NCI-H1105 (cell line): ENCODE measurements at places on chromosomes 6 and 20.

- DNase-seq, result peak; percentile 75
These were observed 25.7 kb upstream of the BTBD3 start for GRCh38 chr20:11891776-11892545.

DNA sequence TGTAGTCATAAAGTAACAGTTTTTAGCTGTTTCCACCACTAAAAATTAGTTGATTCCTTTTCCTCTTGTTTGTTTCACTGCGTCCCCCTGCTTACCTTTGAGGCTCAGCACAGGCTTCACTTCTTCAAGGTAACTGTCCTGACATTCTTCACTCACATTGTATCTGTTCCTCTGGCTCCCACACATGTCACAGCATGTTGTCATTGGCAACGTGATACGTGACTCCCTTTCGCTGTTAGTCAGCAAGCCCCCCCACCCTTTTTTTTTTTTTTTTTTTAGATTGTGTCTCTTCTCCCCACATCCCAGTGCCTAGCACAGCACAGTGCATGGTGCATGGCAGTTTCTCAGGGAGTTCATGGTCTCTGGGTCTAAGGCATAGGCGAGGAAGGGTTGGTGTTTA lies 13.3 kb downstream of the VAPB start:
- no peak for DNase-seq

DNA sequence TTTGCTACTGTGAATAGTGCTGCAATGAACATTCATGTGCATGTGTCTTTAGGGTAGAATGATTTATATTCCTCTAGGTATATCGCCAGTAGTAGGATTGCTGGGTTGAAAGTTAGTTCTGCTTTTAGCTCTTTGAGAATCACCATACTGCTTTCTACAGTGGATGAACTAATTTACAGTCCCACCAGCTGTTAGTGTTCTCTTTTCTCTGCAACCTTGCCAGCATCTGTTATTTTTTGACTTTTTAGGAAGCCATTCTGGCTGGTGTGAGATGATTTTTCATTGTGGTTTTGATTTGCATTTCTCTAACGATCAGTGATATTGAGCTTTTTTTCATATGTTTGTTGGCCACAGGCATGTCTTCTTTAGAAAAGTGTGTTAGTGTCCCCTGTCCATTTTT lies 40.0 kb downstream of the PLG start:
- no peak for DNase-seq

- peak; percentile 69 for DNase-seq
These were observed 697 bp downstream of the PPT2 start for GRCh38 chr6:32154514-32155161.

DNA sequence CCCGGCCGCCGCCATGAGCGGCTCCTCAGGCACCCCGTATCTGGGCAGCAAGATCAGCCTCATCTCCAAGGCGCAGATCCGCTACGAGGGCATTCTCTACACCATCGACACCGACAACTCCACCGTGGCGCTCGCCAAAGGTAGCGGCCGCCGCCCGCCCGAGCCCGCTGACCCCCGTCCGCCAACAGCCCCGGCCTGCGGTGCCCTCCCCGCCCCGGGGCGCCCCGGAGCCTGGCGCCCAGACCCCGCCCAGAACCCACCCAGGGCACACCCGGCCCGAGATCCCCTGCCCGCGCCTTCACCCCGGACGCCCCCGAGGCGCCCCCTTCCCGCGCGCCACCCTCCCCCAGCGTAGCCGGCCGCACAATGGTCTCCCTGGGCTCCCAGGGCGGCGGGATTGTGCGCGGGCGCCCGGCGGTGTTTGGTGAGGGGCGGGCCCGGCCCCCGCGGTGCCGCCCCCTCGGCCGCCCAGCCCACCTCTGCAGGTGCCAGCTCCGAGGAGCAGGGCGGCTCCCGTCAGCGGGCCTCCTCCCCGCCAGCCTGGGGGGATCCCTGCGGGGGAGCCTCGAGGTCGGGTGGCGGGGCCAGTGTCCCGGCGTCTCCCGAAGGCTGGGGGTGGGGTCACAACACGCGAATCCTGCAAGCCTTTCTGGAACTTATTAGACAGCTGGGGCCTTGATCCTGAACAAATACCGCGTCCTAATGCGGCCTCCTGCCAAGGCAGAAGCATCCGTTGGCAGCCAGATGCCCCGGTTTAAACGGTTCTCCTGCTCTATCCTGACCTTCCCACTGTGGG lies 577 bp downstream of the LSM14B start:
- peak; percentile 71 for DNase-seq

- DNase-seq, result no peak
These were observed 4.4 kb upstream of the MEP1A start for GRCh38 chr6:46788791-46789190.

DNA sequence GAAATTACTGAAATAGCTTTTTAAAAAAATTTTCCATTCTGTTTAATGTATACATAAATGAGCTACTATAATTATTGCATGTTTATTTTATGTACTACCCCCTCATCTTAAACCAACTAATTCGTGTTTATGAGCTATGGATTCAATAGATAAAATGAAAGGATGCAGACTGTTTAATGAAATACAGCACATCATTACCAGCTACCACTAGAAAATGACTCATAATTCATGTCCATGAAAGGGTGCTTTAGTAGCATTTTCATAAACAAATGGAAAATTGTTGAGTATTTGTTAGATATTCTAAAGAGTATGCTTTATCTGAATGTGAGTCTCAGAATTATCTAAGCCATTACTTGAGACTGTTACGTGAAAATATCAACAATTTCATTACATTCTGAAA lies 1590.1 kb downstream of the HACE1 start:
- DNase-seq, result no peak

GRCh38 chr6:143429970-143430369 lies 20.5 kb downstream of the ADAT2 start:
- DNase-seq, result no peak

GRCh38 chr6:140077827-140078560 lies 703.5 kb upstream of the CITED2 start:
- DNase-seq, result no peak

DNA sequence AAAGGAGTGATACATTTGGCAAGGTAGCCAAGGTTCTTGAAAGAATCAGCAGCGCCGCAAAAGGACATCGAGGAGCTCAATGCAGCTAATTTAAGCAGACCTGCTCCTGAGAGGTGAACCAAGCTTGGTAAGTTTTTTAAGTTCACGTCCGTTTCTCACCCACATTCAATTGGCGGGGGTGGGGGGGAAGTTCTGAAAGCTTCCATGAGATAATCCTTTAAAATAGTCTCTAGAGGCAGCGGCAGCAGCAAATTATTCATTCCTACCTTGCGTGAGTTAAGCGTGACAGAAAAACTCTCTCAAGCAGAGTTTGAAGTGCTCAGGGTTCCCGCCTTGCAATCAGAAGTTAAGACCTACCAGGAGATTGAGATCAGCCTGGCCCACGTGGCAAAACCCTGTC lies 97.3 kb upstream of the NHSL1 start:
- DNase-seq, result no peak
